ENCODE measurements at places on chromosomes 4 and X.

DNA sequence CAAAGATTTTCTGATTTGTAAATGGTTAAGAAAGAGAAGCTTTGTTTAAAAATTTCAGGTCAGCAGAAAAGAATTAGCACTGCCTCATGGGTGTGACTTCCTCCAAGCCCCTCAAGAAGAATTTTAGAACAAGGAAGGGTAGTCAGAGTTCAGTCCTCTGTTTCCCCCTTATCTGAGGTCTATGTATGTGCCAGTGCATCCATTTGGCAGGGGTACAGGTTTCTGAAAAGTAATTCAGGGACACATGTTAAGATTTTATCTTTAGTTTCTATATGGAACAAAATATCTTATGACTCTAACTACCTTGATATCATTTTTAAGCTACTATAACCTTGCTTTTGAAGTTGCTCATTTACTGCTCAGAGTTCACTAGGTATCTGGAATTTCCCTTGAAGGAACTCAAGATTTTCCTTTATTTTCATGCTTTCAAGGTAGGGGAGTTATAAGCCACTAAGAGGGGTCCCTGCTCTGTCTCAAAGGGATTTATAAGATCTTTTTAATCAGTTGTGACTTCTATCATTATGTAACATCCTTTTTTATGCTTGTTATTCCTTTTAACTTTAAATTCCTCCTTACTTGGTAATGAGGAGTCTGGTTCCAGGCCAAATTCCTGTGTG is 24.4 kb upstream of the PLK4 start:
- DNase-seq, result no peak

DNA sequence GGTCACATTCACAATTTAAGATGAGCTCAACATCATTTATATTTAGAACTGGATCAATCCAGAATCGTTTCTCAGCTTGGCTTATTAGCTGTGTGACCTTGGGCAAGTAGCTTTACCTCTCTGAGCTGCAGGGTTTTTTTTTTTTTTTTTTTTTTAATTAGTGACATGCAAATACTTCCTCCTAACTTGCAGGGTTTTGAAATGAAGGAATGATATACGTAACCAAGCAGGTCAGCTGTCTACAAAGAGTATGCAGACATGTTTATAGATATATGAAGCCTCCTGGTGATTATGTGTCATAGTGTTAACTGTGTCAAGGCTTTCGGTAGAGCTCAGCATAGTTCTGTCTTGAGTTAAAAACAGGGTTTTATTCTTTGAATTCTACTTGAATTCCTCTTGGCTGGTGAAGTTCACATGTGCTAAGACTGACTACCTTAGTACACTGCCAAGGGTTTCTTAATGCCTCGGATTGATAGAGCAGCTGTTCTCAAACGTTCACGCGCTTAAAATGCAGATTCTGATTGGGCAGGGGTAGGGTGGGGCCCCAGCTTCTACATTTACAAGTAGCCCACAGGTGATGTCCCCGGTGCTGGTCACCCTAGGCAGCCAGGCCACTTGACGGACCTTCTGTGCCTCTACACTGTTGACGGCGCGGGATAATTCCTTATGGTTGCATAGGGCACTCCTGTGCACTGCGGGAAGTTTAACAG is 654 bp upstream of the STS start:
- peak; percentile 39 for DNase-seq

DNA sequence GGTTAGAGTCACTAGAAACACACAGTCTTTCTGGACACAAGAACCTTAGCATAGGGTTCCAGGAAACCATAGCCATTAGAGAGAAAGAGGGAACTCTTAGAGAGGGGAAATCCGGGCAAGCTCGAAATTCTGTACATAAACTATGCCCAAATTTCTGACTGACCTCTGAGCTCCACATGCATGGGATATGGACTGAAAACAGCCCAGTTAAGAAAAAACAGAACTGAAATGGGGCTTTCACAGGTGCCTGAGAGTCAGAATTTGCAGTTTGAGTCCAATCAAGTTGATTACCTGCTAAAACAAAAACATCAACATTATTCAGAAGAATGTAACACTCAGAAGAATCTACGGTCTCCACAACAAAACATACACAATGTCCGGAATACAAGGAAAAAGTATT is 13.1 kb downstream of the DCHS2 start:
- no peak for DNase-seq

DNA sequence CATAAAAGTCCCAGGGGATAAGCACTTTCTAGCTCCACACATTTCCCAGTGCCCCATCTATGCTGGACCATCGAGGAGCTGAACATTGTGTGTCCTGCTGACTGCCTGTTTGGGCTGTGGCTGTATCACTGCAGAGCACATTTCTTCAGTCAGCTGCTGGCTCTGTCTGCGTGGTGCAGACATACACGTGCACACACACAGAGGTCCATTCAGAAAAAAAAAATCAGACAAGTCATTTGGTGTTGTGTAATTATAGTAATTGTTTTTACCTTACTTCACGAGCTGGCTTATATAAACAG is 1.1 kb upstream of the PDLIM3 start:
- DNase-seq, result no peak

DNA sequence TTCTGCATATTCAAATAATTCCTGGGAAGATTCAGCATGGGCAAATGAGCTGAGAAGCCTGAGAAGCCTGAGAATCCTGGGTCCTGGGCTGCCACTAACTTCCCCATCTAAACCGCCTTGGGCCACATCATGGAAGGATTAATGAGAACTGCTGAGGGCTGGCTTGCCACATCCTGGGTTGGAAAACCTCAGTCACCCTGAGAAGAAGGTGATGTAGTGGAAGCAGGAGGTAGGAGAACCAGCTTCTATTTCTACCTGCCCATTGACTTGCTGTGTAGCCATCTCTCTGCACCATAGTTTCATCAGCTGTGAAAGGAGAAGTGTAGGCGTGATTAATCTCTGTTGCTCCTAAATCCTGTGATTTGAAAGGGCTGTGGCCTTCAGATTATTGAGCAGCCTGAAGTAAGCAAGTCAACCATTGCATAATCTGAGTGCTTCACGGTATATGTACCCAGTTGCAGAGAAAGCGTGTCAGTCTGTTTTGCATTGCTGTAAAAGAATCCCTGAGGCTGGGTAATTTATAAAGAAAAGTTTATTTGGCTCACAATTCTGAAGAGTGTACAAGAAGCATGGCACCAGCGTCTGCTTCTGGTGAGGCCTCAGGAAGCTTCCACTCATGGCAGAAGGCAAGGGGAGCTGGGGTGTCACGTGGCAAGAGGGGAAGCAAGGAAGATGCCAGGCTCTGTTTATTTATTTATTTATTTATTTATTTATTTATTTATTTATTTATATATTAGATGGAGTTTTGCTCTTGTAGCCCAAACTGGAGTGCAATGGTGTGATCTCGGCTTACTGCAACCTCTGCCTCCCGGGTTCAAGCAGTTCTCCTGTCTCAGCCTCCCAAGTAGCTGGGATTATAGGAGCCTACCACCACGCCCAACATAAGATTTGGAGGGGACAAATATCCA is 140.9 kb upstream of the ATP6AP2 start:
- no peak for DNase-seq

DNA sequence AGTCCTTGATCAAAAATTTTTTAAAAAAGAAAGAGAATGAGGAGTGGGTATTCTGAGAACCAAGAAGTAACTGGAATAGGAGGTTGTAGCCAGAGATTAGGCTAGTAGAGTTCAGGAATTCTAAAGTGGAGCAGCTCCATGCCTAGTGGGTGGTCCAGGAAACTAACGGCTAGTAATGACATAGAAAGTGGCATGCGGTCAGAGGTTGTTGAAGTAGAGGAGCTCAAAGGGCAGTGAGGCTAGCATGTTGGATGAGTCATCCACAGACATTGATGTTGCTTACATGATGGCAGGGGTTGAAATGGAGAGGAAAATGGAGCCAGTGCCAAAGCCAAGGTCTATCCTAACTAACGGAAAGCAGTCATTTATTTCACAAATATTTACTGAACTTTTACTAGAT is 42.1 kb downstream of the TEX13B start:
- no peak for DNase-seq

GRCh38 chr4:17094159-17094875 is 195.9 kb upstream of the LDB2 start:
- no peak for DNase-seq

- DNase-seq, result no peak
Measured at GRCh38 chrX:91079342-91080114, 355.1 kb upstream of the PABPC5 start.

GRCh38 chrX:74349387-74349786 is 45.4 kb downstream of the ZCCHC13 start:
- DNase-seq, result no peak

GRCh38 chr4:122896270-122896669 is 26.1 kb downstream of the NUDT6 start:
- DNase-seq, result no peak

GRCh38 chrX:28177202-28177601 is 196.0 kb upstream of the DCAF8L1 start:
- DNase-seq, result no peak

DNA sequence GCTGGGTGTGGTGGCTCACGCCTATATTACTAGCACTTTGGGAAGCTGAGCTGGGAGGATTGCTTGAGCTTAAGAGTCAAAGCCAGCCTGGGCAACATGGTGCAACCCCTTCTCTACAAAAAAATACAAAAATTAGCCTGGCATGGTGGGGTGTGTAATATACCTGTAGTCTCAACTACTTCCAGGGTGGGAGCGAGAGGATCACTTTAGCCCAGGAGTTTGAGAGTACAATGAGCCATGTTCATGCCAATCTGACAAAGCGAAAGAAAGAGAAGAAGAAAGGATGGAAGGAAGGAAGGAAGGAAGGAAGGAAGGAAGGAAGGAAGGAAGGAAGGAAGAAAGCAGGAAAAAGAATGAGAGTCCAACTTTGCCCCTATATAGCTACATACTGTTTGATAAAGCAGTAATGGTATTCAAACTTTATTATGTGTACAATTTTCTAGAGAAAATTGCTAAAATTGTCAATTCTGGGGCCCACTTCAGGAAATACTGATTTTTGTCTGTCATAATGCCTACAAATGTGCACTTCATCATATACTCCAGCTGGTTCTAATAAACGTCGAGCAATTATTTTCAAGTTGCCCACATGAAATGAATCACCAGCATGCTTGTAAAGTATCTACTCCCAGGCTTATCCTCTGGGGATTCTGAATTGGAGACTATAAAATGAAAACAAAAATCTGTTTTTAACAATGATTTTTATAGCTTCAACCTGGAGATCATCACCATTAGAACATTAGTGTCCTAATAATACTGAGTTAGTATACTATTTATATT is 132.3 kb downstream of the NDST4 start:
- no peak for DNase-seq

GRCh38 chr4:28831867-28832266 is 1888.3 kb upstream of the PCDH7 start:
- DNase-seq, result no peak

- no peak for DNase-seq
Measured at GRCh38 chrX:155068165-155068564, 2.8 kb downstream of the CMC4 start.

DNA sequence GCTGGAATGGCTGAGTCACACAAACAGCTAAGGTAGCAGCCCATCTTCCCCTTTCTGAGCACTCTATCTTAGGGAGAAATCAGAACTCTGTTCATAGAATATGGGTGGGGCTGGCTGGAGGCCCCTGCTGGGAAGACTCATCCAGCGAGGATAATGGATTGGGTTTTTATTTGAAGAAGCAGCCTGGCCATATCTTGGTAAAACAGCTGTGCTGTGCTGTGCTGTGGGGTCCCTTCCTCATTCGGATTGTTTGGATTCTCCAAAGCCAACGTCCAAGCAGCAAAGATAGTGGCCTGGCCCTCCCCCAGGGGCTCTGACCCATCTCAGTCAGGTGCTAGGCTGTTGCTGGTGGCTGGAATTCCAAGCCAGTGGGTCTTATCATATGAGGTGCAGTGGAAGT is 63.8 kb downstream of the ZNF718 start:
- no peak for DNase-seq

- no peak for DNase-seq
Measured at GRCh38 chr4:25486171-25486570, 109.1 kb downstream of the ANAPC4 start.

GRCh38 chrX:144916785-144917184 is 330.5 kb upstream of the SPANXN1 start:
- DNase-seq, result no peak

- no peak for DNase-seq
Measured at GRCh38 chr4:176150704-176151103, 44.7 kb downstream of the SPATA4 start.

DNA sequence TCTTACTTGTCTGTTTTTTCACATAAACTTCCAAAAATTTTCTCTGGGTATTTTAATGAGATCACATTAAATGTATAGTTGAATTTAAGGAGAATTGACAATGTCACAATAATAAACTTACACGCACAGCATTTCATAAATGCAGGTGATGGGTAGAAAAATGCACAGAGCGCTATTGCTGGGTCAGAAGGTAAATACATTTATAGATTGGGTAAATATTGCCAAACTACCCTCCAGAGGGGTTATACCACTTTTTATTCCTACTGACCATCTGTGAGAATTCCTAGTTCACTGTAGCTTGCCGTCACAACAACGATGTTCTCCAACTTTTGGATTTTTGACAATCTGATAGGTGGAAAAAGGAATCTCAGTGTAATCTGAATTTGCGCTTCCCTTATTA is 34.6 kb downstream of the ANXA5 start:
- no peak for DNase-seq

DNA sequence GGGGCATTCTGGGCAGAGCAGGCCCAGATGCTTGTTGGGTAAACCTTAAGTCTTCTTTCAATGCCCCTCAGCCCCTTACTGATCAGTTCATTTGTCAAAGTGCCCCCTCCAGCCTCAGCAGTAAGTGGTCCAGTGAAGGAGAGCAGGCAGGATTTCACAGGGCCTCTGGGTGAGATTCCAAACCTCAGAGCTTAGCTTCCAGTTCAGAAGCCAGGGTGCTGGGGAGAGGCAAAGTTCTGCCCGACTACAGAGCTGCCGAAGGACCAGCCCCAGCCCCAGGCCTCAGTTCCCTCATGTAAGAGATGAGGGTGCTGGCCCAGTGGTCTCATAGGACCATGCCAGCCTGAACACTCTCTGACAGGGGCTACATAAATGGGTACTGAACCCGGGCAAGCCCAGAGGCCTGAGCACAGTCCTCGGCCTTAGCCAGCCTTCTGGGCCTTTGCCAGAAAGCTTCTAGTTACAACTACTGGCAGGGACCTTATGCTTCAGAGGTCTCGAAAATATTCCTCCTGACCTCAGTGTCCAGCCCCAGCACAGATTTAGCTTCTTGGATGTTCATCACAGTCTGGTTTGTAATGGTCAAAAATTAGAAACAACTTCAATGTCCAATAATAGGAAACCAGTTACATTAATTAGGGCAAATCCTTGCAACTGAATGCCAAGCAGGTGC is 851 bp upstream of the RIPPLY1 start:
- no peak for DNase-seq

DNA sequence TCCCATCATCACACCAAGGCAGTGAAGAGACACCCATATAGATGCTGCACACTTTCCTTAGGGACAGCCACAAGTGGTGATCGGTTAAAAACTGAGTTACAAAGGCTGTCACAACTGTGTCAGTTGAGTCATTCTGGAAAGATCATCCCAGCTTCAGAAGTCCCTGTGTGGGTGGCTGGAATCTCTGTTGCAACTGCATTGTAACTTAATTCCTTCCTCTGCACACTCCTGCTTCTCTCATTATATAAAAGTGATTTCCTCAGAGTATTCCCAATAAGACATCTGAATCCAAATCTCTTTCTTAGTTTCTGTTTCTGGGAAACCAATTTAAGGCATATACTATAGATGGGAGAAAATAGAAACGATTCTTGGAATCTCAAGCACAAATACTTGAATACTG is 88.1 kb downstream of the FSTL5 start:
- no peak for DNase-seq

Data from hypothalamus (tissue), 51 donors.